Ovary (tissue), 10 donors: ENCODE measurements at places on chromosomes 7 and 10. TPM values are rescaled to one million over a fixed set of nuclear protein-coding genes. Genes with fewer than 3 reads are reported as not detected.
A peak's percentile ranks its signal among the peaks of the same experiment; 100 is the strongest.

CNPY1 gene
- total RNA-seq: not detected

NKX2-3 gene
- total RNA-seq: not detected

GRCh38 chr10:78402591-78402990 is 368.9 kb downstream of the RPS24 start:
- DNase-seq: no peak

DNA sequence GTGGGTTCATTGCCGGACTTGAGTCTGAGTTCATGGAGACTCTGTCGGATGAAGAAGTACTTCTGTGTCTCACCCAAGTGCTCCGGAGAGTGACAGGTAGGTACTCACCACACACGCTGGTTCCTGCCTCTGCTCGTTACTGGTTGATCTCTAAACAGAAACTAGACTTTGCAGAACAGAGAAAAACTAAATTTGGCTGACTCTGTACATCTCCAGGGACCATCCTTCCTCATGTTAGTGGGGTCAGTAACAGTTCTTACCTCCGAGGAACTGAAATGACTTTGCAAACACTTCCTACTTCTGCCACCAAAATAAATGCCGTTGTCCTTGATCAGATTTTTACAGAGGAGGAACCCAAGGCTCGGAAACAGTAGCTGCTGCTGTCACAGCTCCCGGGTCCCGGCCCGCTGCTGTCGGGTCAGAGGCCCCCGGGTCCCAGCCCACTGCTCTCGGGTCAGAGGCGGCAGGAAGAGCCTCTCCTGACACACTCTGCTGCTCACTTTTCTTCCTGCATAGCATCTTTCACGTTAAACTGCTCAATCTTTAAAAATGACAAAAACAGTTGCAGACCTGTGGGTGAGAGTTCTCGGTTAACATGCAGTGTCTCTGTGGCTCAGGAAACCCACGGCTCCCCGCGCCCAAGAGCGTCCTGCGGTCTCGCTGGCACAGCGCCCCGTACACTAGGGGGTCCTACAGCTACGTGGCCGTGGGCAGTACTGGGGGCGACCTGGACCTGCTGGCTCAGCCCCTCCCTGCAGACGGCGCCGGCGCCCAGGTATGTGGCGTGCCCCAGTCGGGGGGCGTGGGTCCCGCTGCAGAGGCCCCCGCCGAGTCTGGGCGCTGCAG is 4.8 kb upstream of the MTG1 start:
- no peak for DNase-seq

GRCh38 chr7:25597946-25598345 is 369.7 kb upstream of the NPVF start:
- no peak for DNase-seq

DNA sequence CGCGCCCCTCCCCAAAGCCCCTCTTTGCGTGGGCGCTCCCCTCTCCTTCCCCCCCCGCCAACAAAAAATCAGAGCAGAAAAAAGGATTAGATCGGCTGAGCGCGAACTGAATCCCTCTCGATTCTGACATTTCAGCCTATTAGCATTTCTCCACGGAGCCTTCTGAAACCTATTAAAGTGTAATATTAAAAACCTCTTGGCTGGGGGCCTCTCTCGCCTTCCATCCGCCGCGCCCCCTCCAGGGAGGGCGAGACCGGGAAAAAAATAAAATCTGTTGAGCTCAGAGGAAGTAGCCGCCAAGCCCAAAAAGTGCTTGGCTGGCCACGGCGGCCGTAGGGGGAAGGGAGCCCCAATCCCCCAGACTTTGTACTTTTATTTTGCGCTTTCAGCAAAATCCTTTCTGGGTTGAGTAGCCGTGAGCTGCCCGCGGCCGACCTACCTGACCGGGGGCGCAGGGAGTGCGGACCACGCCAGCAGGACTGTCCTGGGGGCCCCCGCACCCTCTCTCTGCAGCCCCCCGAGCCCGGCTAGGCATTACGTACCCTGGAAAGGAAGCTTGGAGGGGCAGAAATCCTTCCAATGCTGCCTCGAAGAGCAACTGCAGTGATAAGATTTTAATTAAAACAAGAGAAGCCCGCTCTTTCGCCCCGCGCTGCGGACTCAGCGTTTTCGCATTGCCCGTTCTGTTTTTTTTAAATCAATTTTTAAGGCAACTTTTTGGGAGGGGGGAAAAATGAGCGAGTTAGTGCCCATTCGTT is 1.3 kb upstream of the TNRC18 start:
- DNase-seq: peak; percentile 64
